ENCODE measurements at places on chromosomes 5 and 9.

DNA sequence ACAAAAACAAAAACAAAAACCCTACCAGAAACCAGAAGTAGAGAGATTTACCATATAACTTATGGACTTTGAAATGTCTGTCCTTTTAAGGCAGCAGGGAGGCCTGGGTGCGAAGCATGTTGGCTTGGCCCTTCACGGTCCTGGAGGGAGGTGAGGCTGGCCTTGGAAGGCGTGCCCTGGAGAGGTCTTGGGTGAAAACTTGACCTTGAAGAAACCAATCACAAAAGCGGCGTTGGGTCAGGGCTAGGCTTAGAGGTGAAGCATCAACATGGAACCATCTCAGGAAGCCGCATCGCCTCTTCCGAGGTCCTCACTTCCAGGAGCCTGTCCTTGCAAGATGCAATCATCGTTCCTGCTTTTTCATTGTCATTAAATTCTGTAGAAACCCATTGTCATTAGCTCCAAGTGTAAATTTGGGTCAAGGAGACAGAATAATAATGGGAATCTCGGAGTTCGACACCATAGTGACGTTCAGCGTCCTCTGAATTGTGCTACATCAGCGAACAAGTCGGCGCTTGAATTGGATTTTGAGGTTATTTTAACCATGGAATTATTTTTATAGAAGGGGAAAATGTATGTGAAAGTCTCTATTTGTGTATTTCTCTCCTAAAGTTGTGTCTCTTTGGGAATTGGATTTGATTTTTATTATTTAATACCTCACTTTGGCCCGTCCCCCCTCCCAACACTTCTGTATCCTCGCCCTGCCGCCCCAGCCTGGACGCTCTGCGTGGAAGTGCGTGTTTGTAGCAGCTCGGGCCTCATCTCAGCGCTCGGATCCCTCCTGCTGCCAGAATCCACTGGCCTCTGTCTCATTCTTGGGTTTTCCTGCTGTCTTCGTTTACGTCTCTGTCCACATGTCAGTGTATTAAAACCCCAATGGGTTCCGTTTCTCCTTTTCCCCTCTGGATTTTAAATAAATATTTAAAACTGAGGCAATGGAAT, 11.1 kb upstream of the ORM1 start:
- DNase-seq = no peak

DNA sequence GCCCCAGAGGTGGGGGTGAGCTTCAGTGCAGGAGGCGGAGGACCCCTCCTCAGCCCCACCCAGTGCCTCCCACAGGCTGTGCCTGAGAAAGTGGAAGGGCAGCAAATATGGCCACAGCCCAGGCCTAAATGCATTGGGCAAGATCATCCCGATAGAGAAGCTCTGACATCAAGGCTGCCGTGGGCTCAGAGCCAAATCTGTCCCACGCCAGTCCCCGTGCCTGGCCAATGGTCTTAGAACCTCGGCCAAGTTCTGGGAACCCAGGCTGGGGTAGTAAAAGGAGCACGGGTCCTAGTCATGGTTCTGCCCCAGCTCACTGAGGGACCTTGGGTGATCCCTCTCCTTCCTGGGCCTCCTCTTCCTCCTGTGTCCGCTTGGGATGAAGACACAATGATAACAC, 27.7 kb upstream of the TNIP1 start:
- no peak for DNase-seq

DNA sequence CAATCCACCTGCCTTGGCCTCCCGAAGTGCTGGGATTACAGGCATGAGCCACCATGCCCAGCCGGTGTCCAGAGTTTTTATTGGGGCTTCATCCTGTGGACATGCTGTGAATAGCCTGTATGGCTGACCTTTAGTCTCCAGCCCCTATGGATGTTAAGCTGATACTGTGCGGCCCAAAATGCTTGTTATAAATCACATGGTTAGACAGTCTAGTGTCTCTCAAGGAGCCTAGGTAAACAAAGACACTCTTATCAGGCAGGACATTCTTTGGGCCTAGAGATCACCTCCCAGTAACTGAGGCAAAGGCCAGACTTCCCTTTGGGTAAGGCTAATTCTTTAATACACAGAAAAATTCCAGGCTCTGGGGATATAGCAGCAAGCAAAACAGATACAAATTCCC, 22.0 kb upstream of the SLC46A2 start:
- no peak for DNase-seq

- DNase-seq = no peak
Observed at GRCh38 chr9:114015607-114016006, 62.5 kb downstream of the AMBP start.

GRCh38 chr9:134902936-134903335, 14.8 kb downstream of the FCN1 start:
- DNase-seq = no peak

DNA sequence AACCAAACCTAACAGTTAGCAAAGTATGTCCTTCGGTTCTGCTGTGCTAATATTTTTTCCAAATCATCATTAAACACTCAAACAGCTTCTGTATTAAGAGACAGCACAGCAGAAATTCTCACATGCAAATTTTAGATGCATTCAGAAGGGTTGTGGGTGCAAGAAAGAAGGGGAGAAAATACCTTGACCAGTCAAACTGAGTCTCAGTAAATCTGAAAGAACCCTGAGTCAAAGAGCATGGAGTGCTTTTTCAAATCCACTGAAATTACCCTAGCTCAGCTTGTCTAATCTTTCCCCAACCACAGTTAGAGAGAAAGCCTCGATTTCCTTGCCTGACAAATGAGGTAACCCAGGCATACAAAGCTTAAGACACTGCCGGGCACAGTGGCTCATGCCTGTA, 55.1 kb downstream of the RETREG1 start:
- no peak for DNase-seq

GRCh38 chr9:83280268-83280667, 217.3 kb upstream of the RASEF start:
- DNase-seq = no peak

GRCh38 chr5:56227691-56228090, 5.4 kb downstream of the ANKRD55 start:
- no peak for DNase-seq

DNA sequence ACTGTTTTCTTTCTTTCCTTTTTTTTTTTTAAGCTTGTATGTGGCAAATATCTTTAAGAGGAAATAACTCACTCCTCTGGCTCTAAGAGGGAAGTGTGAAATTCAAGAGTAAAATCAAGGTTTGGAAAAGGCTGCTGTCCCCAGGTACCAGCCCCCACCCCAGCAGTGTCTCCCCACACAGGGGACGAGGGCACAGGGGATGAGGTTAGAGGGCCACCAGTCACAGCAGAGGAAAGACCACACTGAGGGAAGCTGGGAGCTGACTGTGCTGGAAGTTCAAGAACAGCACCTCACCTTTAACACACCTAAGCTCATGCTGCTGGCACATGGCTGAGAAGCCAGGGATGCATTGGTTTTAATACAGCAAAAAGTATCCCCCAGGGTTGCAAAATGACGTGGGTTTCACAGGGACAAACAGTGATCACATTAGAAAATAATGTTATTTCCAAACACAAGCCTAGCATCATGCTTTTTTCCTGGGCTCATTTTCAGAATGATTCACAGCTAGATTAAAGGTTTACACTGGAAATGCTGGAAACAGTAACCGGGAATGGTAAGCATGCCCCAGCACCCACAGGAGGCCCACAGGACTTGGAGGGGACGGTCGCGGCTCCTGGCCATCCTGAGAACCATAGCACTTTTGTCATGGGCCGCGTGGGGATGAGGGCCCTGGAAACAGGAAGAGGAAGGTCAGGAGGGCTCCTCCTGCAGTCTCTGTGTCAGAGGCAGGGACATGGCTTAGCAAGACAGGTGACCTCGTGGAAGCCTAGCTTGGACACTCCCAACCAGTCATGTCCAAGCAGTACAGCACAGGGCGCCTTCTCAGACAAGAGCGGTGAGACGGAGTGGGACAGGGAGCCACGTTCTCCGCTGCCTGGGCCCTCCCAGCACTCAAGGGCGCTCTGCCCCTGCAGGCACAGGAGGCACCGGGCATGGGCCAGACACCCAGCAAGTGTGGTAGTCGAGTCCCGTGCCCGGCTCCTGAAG, 6.9 kb downstream of the LPCAT1 start:
- DNase-seq = no peak

DNA sequence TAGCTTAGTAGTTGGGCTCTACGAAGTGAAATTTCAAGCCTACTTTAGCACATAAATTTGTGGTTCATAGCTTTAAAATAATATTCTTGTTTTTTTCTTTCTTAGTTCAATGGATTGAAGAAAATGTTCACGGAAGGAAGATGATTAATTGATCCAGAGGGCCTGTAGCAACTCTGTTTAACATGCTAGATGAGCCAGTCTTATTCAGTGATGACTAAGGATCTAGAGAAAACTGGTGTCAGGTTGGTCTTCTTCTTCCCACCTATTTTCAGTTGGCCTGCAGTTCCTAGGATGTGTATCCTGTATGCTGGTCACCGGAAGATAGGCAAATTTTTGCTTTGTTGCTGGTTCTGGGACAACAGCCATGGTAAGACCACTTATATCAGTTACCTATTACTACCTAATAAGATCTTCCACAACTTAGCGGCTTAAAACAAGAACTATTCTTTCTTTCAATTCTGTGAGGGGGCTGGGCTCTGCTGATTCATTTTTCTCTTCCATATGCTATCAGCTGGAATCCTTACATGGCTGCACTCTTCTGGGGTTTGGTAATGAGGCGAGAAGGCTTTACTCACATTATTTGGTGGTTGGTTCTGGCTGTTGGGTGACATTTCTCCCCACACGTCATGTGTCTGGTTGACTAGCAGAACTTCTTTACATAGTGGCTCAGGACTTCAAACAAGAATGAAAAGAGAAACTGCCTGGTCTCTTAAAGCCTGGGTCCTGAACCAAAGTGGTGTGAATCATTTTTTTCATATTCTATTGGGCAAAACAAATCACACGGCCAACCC, 182.7 kb upstream of the ACTBL2 start:
- DNase-seq = no peak

- no peak for DNase-seq
Observed at GRCh38 chr5:89857790-89858189, 551.8 kb downstream of the CETN3 start.

GRCh38 chr5:14364096-14364495, 217.5 kb upstream of the OTULINL start:
- DNase-seq = no peak

DNA sequence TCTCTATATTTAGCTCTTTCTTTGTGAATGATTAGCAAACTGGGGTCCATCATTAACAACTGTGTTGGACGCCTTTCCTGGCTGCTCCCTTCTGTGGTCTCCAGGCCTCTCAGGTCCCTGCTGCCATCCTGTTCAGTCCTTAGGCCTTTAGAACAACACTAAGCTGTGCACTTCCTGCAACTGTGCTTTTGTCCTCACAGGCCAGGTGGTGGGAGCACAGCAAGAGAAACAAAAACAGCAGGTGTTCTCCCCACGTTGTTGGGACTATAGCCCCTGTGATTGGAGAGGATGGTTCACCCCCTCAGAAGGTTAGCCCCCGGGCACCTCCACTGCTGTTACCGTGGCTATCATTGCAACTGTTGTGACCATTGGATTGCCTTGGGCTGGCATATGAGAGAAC, 41.7 kb upstream of the CLINT1 start:
- DNase-seq = no peak

DNA sequence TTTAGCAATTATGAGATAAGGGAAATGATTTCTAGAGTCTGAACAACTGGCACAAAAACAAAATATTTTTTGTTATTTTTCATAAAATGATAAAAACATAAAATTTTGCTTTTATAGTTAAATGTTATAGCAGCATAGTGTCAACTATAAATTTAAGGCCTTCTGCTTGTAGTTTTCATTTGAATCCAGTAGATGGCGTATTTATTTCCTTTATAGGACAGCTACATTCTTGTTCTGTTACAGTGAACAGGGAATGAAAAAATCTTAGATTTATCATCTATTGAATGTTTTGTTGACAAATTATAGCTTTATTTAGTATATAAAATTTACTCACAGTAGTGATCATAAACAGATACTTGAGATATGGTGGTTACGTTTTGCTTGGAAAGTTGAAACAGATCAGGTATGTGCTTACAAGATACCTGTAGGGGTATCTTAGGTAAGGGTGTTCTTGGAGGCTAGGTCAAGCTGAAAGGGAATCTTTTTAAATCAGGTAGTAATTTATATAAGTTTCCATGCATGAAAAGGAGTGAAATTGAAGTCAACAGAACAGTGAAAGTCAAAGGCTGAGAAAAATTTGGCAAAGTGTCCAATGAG, 239.3 kb upstream of the GRIN3A start:
- DNase-seq = no peak

GRCh38 chr9:137407590-137408300, 15.2 kb downstream of the EXD3 start:
- no peak for DNase-seq

DNA sequence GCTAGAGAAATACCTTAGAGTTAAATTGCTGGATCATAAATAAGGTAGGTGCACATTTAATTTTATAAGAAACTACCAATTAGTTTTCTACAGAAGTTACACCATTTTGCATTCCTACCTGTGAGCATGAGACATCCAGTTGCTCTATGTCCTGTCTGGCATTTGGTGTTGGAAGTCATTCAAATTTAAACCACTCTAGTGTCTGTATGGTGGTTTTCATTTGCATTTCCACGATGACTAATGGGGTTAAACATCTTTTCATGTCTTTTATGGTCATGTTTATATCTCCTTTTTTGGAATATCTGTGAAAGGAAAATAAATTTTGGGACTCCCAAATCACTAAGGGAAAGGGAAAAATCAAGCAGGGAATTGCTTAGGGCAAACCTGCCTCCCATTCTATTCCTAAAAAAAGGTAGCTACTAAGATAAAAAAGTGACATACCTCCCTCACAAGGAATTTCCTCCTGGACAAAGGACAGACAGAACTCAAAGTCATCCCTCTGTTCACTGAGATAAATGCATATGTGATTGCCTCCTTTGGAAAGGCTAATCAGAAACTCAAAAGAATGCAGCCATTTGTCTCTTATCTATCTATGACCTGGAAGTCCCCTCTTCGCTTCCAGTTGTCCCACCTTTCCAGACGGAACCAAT, 31.6 kb upstream of the ADCY2 start:
- DNase-seq = no peak

- no peak for DNase-seq
Observed at GRCh38 chr9:20200991-20201431, 412.2 kb upstream of the SLC24A2 start.

- DNase-seq = no peak
Observed at GRCh38 chr5:140550147-140551079, 3.0 kb downstream of the EIF4EBP3 start.
